Ascending aorta (tissue), 2 donors: ENCODE measurements at places on chromosomes 2 and 18. TPM values are rescaled to one million over a fixed set of nuclear protein-coding genes. Genes with fewer than 3 reads are reported as not detected.
A peak's percentile ranks its signal among the peaks of the same experiment; 100 is the strongest.

GRCh38 chr2:239550357-239550756, 149.5 kb upstream of the HDAC4 start:
- DNase-seq: no peak

GRCh38 chr2:133483181-133483580, 85.1 kb downstream of the NCKAP5 start:
- no peak for DNase-seq

DNA sequence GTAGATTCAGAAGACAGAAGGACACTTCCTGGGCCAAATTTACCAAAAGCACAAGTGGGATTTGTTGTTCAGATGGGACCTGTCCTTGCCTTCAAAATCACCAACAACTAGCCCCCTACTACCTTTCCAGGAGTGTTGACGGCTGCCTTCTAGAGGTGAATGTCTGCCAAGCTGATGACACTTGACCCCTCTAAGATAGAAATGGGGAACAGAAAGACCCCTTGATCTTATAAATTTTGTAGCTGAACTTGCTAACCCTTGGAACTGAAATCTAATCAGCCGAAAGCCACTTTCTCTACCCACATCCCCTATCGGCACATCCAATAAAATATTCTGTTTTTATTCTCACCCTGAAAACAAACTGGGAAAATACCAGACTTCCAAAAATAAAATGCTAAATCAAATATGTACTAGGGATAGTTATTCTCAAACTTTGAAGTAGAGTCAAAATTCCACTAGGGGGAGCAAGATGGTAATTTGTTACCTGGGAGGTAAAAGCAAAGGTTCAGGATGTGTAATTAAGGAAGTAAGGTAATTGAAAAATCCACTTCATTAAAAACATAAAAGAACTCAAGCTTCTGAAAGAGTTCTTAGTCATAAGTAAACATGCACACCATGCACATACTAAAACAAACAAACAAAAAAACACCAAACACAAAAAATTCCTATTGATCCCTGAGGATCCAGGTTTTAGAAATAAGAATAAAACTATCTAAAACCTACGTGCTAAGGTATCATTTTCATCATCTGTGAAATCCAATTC, 119.2 kb downstream of the ANKRD44 start:
- no peak for DNase-seq

DNA sequence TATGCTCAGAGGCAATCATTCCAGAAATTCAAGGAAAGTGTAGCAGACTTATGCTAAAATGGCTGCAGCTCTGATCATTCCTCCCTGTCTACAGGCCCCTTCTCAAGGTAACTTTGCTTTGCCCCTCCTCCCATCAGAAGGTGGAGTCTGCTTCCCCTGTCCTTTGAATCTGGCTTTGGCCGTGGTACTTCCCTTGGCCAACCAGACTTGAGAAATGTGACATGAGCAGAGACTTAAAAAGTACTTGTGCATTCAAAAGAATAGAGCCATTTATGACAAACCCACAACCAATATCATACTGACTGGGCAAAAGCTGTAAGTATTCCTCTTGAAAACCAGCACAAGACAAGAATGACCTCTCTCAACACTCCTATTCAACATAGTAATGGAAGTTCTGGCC, 59.5 kb upstream of the NCKAP5 start:
- DNase-seq: no peak

- DNase-seq: peak; percentile 71
Measured at GRCh38 chr18:48539406-48540250, 797 bp downstream of the CTIF start.

DNA sequence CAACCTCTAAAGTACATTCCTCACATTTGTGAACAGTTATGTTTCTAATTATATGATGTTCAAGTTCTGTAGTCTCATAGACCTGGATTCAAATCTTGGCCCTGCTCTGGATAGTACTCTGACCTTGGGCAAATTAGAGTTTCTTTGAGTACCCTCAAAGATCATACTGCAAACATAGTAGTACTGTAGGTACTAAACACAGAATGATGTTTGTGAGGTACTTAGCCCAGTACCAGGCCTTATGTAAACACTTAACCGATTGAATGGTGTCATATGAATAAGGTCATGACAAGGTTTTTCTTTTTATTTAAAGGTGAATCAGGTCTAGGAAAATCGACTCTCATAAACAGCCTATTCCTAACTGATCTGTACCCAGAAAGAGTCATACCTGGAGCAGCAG, 19.1 kb downstream of the SEPTIN2 start:
- no peak for DNase-seq

DNA sequence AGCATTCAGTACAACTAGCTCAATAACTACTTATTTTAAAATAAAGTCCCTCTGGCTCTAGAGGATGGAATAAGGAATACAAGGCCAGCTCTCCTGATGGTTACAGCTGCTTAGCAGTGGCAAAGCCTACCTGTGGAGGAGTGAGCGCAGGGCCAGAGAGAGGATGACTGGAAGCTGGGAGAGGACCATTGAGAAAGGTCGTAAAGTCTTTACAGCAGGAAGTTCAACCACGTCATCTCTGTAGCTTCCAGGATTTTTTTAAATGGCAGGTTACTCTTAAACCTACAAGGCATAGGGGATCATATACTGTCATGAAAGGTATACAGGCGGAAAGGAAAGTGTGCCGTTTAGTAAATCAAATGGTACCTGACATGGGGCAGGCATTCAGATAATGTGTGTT, 26.3 kb downstream of the ANXA4 start:
- DNase-seq: no peak

GRCh38 chr2:108786008-108786353, 590 bp upstream of the CCDC138 start:
- no peak for DNase-seq

DNA sequence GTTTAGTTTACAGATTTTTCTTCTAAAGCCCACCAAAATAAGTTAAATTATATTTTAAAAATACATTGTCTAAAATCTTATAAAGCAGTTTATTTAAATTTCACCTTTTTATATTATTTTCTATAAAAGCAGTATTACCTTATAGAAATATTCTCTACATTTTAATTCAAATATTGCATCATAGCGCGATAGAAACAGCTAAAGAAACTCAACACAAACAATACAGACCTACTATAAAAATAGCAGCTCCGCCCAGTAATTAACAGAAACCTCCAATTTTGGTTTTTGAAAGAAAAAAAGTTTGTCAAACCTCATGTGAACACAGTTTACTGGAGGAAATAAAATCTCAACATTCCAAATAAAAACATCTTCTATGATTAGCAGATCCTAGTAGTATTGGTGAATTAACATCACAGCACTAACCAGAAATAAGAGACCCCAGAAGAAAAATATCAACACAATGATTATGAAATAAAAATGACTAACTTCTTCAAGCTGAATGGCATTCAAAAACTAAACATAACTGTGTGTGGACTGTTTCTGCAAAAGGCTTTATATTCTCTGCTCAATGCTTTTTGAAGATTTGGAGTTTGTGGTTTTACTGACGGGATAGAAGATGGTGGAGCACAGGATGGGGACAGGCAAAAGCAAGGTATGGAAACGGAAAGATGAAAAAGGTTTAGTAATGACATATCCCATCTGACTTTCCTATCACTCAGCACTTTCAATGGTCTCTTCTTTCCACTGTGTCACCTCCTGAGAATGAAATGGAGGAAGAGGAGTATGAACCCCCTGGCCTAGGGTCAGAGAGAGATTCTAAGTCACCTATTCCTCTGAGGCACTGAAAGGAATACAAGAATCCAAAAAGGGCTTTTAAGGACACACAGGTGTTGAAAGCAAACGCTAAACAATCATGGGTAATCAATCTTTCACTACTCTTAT, 17.5 kb downstream of the MAP4K3 start:
- no peak for DNase-seq

GRCh38 chr18:2330764-2331163, 240.5 kb downstream of the METTL4 start:
- DNase-seq: no peak

Gene ERLEC1
- total RNA-seq: 150 TPM

Gene SKA1
- not detected for total RNA-seq

Gene CKAP2L
- total RNA-seq: not detected

Gene PPM1B
- total RNA-seq: 27.9 TPM

Gene C2orf72
- total RNA-seq: 20.5 TPM
